Neural progenitor cell (in vitro differentiated cells): ENCODE measurements at places on chromosomes 2 and 18. TPM values are rescaled to one million over a fixed set of nuclear protein-coding genes. Genes with fewer than 3 reads are reported as not detected.

EMILIN1 gene
- total RNA-seq: 0.15 and 5.1 TPM in 2 replicates

DNA sequence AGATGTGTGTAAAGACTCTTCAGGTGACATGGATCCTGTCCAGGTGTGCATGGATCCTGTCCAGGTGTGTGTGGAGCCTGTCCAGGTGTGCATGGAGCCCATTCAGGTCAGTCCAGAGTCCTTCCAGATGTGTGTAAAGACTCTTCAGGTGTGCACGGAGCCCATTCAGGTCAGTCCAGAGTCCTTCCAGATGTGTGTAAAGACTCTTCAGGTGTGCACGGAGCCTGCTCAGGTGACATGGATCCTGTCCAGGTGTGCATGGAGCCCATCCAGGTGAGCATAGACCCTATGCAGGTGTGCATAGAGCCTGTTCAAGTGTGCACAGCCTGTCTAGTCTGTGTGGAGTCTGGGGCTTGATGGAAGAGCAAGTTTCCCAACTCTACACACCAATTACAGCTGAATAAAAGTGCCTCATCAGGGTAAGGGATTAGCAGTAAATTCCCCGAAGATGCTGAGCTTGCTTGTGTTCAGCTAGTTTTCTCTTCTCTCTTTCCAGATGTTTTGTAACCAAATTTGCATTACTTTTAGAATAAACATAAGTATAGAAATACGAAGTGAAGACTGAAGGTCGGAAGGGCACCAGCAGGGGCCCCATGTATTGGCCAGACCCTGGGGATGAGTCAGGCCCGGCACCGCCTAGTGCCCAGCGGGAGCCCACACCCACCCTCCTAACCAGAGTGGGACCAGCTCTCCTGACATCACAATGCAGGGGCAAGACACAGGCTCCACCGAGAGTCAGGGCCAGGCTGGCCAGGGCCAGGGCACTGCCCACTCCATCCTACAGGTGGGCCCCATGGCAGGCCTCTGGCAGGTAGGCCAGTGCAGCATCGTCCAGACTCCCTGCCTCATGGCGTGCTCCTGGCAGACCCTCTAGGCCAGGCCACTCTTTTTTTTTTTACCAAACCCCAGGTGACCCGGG is 38.6 kb upstream of the GPC1 start:
- H3K27ac ChIP-seq: no peak overlapping the region
- H3K4me1 ChIP-seq: peaks cover 5% of the 10 kb centered on the region
- no peaks in the 10 kb centered on the region for H3K36me3 ChIP-seq
- no peaks in the 10 kb centered on the region for H3K27me3 ChIP-seq
- no peak for DNase-seq
- H3K4me3 ChIP-seq: no peak overlapping the region

DNA sequence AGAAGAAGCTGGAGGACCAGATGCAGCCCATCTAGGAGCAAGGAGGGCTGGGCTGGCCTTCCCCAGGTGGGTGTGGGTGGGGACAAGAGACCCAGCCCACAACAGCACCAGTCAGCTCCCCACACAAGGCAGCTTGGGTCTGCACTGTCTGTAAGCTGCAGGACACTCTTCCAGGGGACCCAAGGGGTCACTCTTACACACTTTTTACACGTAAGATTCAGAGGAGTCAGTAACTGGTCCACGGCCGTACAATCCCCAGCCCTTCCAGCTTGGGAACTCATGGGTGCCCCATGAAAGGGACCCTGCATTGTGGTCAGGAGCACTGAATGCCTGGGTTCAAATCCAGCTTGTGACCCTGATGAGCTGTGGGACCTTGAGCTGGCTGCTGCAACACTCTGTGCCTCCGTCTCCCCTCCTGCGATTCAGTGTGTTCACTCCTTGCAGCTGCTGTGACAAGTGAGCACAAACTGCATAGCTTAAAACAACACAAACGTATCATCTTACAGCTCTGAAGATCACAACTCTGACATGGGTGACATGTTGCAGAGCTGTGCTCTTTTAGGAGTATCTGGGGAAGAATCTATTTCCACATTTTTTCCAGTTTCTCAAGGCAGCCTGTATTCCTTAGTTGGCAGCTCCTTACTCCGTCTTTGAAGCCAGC is 11.1 kb upstream of the SLC66A3 start:
- no peak for DNase-seq
- H3K27me3 ChIP-seq: no peaks in the 10 kb centered on the region
- H3K36me3 ChIP-seq: no peaks in the 10 kb centered on the region
- no peaks in the 10 kb centered on the region for H3K4me1 ChIP-seq
- no peak overlapping the region for H3K27ac ChIP-seq
- H3K4me3 ChIP-seq: no peak overlapping the region

- H3K36me3 ChIP-seq: no peaks in the 10 kb centered on the region
- no peak for DNase-seq
- H3K27me3 ChIP-seq: no peaks in the 10 kb centered on the region
- H3K4me3 ChIP-seq: no peak overlapping the region
- no peak overlapping the region for H3K27ac ChIP-seq
- H3K4me1 ChIP-seq: no peaks in the 10 kb centered on the region
Measured at GRCh38 chr2:187383043-187383800, 64.8 kb downstream of the CALCRL start.

GRCh38 chr2:119629323-119629825 is 49.6 kb upstream of the TMEM177 start:
- H3K27ac ChIP-seq: no peak overlapping the region
- no peaks in the 10 kb centered on the region for H3K4me1 ChIP-seq
- no peak for DNase-seq
- no peak overlapping the region for H3K4me3 ChIP-seq

GRCh38 chr2:205474741-205475415 is 207.4 kb upstream of the NRP2 start:
- H3K4me1 ChIP-seq: peaks cover 10% of the 10 kb centered on the region
- H3K4me3 ChIP-seq: no peak overlapping the region
- no peak for DNase-seq
- no peaks in the 10 kb centered on the region for H3K36me3 ChIP-seq
- H3K27me3 ChIP-seq: no peaks in the 10 kb centered on the region

DNA sequence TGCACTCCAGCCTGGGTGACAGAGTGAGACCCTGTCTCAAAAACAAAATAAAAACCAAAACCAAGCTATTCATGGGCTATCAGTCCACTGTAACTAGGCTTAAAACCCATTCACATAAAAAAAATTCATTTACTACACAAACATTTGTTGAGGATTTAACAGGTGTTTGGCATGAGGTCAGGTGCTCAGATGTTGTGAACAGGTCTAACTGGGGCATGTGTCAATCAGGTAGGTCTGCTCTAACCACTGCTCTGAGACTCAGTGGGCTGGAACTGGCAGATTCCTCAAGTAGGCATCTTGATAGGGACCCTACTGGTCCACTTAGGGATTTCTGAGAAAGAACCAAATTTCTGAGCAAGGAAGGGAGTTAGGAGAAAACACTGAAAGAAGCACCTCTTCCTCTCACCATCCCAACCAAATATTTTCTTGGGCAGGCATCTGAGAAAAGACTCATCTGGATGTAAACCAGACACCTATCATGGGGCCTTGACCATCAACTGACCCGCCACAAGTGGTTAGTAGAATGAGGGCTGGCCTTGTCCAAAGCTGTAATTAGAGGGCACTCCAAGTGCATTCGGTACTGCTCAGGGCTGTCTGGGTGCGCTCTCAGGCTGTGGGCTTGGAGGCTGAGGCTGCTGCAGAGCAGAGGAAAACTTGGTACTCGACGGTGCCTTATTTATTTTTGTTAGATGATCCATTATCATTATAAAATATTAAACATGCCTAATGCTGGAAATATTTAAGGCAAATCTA is 33.9 kb downstream of the WIPF1 start:
- H3K4me3 ChIP-seq: no peak overlapping the region
- no peaks in the 10 kb centered on the region for H3K27me3 ChIP-seq
- H3K4me1 ChIP-seq: peaks cover 10% of the 10 kb centered on the region
- no peak overlapping the region for H3K27ac ChIP-seq
- H3K36me3 ChIP-seq: no peaks in the 10 kb centered on the region

DNA sequence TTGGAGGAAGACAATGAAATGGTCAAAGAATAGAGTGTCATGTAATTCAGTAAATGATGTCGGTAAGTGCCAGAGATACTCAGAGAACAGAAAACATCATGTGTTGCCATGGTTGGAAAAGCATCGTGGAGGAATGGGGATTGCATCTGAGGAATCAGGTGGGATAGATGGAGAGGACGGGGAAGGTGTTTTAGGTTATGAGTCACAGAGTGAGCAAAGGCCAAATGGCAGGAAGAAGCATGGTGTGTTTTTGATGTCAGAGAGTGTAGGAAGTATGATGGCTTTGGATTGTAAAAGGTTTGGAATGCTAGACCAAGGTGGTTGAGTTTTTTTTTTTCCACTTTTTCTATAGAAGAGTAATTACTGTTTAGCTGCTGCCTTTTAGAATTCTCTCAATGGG is 27.5 kb upstream of the CD28 start:
- no peaks in the 10 kb centered on the region for H3K4me1 ChIP-seq
- H3K4me3 ChIP-seq: no peak overlapping the region
- H3K36me3 ChIP-seq: no peaks in the 10 kb centered on the region

- peaks cover 32% of the 10 kb centered on the region for H3K4me1 ChIP-seq
- H3K27ac ChIP-seq: no peak overlapping the region
- no peaks in the 10 kb centered on the region for H3K36me3 ChIP-seq
Measured at GRCh38 chr2:64853894-64854293, 135.3 kb upstream of the SLC1A4 start.

DNA sequence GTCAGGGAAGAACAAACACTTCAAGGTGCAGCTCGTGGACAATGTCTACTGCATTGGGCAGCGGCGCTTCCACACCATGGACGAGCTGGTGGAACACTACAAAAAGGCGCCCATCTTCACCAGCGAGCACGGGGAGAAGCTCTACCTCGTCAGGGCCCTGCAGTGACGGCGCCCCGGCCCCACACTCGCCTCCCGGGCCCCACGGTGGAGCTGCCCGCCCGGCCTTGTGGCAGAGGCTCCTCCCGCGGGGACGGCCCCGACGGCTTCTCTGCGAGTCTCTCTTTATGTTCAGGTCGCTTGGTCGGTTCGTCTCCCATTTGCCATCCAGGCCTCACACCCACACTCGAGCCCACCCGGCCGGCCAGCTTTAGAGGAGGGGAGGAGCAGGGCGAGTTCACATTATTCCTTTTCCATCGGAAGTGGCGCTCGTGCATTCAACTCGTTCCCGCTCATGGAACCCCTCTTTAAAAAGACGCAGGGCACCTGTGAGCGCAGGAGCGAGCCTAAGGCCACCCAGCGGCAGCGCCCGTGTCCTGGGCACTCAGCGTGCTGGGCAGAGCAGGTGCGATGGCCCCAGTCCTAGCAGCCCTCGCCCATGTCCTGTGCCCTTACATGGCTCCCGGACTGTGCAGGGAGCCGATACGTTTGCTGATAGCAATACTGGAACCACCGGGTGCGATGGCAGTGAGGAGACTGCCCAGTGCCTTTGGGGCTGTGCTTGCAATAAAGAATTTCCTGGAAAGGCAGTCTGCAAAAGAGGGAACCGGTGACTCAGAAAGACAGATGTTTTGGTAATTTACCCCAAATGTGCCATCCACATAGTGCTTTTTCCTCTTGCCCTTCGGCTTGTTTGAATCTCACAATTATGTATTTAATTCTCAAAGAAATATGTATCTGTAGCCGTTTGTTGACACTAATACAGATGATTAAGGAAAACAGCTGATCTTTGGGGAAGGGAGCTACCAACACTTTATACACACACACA is 148.6 kb downstream of the NCK2 start:
- H3K4me1 ChIP-seq: peaks cover 13% of the 10 kb centered on the region
- peaks cover 4% of the 10 kb centered on the region for H3K36me3 ChIP-seq
- H3K27me3 ChIP-seq: no peaks in the 10 kb centered on the region
- no peak overlapping the region for H3K27ac ChIP-seq
- H3K4me3 ChIP-seq: no peak overlapping the region

- no peak for DNase-seq
- H3K4me1 ChIP-seq: no peaks in the 10 kb centered on the region
- H3K27me3 ChIP-seq: no peaks in the 10 kb centered on the region
Measured at GRCh38 chr2:213551526-213551925, 267.3 kb downstream of the SPAG16 start.

REG3A gene
- total RNA-seq: not detected in 2 replicates

- H3K4me1 ChIP-seq: no peaks in the 10 kb centered on the region
- DNase-seq: no peak
- no peaks in the 10 kb centered on the region for H3K27me3 ChIP-seq
- H3K36me3 ChIP-seq: peaks cover 3% of the 10 kb centered on the region
Measured at GRCh38 chr2:222943820-222944219, 83.0 kb downstream of the ACSL3 start.
